ENCODE measurements at places on chromosomes 6 and 20.

DNA sequence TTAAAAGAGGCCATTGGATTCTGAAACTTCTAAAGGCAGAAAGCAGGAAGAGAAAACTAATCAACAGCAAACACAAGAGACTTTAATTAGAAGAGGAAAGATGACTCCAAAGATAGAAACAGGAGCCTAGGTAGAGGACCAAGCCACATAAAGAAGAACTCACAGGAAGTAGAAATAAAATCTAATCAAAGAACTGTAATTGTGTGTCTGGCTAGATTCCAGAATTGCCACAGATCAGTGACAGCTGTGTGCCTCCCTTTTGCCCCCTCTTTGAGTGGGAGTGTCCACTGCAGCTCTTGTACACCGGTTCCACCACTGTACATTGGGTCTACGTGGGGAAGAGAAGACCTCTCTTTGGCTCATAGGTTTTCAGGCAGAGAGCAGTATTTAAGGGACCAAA, 22.3 kb upstream of the THEMIS start:
- DNase-seq = no peak

DNA sequence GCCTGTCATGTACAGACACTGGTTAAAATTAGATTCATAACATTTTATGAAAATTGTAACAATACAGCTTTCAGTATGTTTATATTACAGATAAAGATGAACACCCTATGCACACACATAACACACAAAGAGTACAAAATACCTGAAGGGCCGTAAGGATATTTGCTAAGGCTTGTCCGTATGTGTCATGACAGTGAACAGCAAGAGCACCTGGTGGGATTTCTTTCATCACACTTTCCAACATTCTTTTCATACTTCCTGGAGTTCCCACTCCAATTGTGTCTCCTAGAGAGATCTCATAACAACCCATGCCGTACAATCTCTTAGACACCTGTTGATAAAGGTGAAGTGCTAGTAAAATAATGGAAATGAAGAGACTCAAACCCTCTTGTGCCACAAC, 83.7 kb downstream of the HMGCLL1 start:
- no peak for DNase-seq

- no peak for DNase-seq
Measured at GRCh38 chr6:159100395-159101182, 55.8 kb upstream of the TAGAP start.

DNA sequence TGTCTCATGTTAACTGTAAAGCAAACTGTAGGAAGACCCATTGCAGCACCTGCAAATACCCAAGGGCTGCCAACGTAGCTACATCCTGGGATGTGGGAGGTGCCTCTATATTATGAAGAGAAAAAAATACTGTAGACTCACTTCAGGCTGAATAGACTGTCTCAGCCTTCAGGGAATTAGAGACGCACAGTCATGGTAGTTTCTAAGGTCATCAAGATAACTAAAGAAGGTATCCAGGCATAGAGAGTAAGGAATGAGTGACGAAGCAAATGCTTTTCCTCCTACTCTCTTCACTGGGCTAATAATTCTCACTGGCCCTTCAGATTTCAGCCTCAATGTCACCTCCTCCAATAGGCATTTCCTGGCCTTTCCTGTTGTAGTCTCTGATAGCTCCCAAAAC, 121.6 kb upstream of the ECI2 start:
- DNase-seq = no peak

- DNase-seq = no peak
Measured at GRCh38 chr6:114319749-114320148, 23.1 kb downstream of the HS3ST5 start.

DNA sequence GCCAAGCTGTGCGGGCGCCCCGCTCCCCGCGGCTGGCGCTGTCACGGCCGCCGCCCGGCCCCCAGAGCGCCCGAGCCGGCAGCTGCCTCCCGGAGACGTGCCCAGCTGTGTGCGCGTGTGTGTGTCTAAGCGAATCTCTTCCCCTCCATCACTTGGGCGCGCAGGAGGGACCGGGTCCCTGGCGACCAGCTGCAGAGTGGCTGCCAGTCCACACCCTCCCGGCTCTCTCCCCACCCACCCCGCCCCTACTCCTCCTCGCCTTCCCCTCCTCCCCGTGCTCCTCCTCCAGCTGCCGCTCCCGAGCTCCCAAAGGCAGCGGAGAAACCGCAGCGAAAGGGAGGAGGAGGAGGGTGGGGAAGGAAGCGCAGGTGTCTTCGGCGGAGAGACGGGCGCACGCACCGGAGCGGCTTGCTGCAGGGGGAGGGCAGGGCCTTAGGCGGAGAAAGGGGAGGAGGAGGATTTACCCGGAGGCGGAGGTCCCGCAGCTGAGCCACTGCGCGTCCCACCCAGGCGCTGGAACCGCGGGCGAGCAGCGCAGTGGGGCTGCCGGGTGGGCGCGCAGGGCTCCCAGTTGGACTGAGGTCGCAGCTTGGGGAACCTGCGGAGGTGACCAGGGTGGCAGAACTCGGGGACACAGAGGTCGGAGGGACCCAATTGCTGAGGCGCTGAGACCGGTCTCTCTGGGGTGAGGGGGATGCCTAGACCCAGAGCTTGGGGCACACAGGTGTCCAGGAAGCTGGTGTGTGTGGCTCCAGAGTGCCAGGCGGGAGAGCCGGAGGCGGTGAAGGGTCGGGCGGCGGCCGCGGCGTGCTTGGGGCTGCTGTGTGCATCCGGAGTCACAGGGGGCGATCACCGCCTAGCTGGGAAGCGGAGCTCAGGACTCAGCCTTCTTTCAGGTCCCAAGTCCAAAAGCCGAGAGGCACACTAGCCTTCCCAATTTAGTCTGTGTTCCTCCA, at the start of gene HS3ST5:
Gene HS3ST5 (minus strand): TSS at position 198 of the 956 bp plus-strand sequence. CDS start 280,178 bp downstream, outside the sequence.
- DNase-seq = no peak

- DNase-seq = peak; percentile 93
Measured at GRCh38 chr6:3205913-3206312, 21.5 kb downstream of the TUBB2B start.

GRCh38 chr6:45483021-45483420, 105.3 kb upstream of the SUPT3H start:
- peak; percentile 60 for DNase-seq

DNA sequence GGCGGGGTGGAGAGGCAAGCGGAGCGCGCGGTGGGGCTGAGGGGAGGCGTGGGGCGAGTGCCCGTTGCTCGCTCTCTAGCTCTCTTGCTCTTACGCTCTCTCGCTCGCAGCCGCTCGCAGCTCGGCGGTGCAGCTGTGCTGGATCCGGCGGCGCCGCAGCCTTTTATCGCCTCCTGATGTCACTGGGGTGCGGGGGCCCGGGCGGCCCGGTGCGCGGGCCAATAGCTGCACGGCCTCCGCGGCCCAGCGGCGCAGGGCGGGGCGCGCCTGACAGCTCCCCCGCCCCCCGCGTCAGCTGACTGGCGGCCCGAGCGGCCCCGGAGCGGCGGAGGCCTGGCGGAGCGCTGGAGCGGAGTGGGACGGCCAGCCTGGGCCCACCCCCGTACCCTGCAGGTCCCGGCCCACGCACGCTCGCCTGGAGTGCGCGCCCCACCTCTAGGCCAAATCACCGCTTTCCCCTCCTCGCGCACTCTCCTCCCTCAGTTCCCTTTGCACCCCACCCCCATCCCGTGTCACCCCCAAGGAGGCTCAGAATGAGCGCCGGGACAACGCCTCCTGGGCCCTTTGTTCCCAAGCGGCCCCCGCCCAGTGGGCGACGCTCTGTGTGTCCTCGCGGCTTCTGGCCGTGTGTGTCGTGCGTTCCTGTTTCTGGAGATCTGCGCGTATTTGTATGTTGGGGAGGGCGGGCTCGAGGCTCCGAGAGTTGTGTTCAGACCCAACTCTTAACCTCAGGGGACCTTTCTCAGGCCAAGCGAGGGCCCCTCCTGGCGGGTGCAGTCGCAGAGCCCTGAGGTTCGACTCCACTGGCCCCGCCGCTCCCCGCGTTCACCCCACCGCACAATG, at the start of gene MAFB:
Gene MAFB (minus strand): TSS at position 137 of the 843 bp plus-strand sequence. CDS start 386 bp downstream, outside the sequence.
- DNase-seq = peak; percentile 91

DNA sequence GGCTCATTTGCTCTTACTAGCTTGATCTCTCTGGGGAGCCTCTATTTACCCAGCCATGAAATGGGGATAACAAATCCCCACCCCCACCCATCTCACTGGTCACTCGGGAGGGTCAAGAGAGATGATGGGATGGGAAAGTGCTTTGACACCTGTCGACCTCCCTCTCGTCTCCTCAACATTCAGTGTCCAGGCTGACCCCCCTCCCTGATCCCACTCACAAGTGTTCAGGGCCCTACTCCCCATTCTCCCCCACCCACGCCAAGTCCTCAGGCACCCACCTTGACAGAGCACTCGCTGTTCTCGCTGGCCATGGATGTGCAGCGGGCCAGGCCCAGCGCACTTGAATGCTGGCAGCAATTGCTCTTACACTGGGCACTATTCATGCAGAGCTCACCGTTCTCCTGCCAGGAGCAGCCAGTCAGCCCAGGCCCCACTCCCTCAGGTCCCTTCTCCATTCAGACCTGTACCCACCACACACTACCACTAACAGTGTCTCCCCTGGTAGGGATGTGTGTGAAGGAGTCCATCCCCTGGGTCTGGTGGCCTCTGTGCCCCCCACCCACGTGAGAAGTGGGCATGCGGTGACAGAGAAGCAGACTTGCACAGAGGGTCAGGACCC, 1.6 kb downstream of the CLPS start:
- no peak for DNase-seq

- no peak for DNase-seq
Measured at GRCh38 chr20:24937579-24937978, 11.5 kb upstream of the CST7 start.

DNA sequence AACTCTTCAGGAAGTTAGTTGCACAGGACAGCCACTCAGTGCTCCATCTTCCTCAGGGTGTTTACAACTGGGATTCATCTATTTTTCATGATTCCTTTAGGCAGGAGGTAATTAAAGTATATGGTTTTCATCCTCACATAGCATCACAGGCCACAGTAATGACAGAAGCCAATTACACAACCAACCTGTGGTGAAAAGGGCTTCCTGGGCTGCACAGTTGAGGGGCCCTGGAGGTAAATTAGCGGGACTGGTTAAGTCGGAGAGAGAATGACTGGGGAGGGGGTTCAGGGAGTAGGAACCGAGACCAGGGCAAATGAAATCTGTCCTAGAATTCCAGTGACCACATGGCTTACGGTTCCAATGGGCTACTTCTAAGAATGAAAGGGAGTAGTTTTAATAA, 37.0 kb downstream of the BAK1 start:
- DNase-seq = no peak

DNA sequence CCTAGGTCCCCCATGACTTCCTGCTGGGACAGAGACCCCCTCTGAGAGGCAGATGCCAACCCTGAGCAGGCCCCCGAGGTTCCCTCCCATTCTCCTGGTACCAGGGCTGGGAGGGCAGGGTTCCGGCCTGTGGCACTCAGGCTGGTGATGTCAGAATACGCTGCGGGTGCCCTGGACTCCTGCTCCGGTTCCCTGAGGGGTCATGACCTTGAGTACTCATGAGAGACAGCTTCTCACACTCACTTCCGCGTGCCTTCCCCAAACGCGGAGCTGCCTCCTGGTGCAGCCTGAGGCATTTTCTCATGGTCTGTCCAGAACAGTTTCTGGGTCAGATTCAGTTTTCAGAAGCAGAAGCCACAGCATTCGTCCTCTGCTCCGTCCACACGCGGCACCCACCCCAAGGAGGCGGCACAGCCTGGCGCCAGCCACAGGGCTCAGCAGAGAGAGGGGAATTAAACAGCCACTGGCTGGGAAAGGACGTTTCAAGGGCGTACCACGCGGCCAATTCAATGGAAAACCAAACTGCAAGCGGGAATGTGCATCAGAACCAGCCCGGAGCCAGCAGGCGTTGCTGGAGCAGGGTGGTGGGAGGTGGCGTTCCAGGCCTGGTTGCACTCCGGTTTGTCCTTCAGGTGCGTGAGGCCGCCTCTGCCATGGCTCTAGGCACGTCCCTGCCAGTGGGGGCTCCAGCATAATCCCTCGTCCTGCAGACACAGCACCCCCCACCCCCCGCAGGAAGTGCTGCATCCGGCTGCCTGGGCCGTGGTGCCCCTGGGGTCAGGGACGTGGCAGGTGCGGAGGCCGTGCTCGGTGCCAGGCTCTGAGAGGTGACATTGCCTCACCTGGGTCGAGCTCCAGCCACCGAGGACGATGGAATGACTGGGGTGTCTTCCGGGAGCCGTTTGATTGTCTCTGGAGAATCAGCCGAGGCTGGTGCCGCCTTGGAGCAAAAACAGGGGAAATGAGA, 58.3 kb upstream of the BHLHE23 start:
- no peak for DNase-seq

GRCh38 chr6:46333481-46333880, 157.8 kb downstream of the RCAN2 start:
- no peak for DNase-seq

GRCh38 chr6:21953831-21954801, 342.7 kb downstream of the PRL start:
- DNase-seq = no peak

GRCh38 chr6:103872233-103872632, 987.5 kb downstream of the HACE1 start:
- DNase-seq = no peak

- DNase-seq = no peak
Measured at GRCh38 chr20:13028673-13029072, 19.9 kb downstream of the SPTLC3 start.

GRCh38 chr6:35319346-35320030, 21.9 kb downstream of the DEF6 start:
- no peak for DNase-seq

GRCh38 chr6:131348572-131348971, 213.3 kb downstream of the AKAP7 start:
- no peak for DNase-seq

- no peak for DNase-seq
Measured at GRCh38 chr6:119821380-119821779, 471.8 kb upstream of the MAN1A1 start.

DNA sequence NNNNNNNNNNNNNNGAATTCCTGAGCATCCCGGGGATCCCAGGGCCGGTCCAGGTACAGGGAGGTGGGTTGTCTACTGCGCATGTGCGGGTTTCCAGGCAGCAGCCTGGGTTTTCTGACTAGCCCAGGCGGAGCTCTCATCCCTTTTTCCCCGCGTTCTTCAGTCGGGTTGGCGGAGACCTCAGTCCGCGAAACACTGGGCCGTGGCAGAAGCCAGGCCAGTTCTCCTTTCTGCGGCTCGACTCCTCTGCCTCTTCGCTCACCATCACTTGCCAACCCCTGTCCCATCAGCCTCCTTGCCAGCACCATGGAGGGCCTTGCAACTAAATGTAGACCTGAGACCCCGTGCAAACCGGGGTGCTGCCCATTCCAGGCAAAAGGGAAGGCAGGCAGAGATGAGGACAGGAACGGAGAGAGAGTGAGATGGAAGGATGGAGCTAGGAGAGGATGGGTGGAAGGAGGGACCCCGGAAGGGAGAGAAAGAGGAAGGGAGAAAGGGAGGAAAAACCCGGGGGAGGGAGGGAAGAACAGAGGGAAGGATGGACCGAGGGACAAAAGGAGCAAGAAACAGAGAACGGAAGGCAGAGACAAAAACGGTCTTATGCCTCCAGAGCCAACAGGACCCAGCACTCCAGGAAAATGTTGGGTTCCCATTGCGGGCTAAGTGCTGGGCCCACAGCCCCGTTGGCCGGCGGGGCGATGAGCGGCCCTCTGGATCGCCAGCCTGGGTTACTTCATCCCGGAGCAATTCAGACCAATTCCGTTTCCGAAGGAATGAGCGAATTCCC, 445.4 kb upstream of the DEFB115 start:
- no peak for DNase-seq

All from MCF 10A (cell line).